ENCODE measurements at places on chromosomes 1 and 21.
A peak's percentile ranks its signal among the peaks of the same experiment; 100 is the strongest.

DNA sequence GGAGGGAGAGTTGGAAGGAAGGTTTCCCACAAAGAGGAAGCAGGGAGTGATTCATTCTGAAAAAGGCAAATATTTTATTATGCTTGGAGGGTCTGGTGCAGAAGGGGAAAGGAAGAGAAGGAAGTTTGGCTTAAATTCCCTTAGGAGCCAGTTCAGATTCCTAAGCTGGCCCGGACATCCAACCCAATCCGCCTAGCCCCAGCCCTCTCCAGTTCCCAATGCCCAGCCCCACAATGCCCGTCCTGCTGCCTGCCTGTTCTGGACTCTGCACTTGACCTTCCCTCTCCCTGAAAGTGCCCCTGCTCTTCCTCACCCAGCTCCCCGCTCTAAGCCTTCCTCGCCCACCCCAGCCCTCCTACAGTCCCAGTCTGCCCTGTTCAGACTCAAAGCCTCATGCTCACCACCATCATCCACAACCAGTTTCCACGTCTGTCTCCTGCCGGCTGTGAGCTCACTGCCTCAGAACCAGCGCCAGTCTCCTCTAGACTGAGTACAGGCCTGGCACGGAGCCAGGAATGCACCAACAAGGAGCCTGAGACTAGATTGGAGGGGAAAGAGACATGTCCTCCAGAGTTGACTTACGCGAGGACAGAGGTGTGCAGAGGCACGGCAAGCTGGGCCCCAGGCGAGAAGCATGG, 18.9 kb downstream of the CAPN2 start:
- peak; percentile 83 for DNase-seq

DNA sequence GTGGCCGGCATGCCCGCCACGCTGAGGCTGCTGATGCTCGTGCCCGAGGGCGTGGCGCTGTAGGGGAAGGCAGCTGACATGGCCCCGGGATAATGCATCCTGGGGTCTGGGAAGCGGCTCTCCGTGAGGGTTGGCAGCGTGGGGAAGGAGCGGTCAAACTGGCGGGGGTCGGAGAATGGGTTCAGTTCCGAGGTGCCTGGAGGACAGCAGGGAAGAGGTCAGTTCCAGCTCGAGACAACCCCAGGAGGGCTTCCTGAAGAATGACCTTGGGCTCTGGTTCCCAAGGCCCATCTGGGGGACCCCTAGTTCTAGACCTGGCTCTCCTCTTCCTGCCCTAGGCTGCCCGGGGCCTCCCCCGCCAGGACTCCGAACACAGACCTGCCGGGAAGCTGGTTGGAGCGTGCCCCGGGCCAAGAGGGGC, 27.6 kb downstream of the RUNX3 start:
- DNase-seq = no peak

- no peak for DNase-seq
Measured at GRCh38 chr1:89757532-89757931, 63.3 kb upstream of the LRRC8D start.

- no peak for DNase-seq
Measured at GRCh38 chr1:226107471-226108460, 45.2 kb downstream of the H3-3A start.

DNA sequence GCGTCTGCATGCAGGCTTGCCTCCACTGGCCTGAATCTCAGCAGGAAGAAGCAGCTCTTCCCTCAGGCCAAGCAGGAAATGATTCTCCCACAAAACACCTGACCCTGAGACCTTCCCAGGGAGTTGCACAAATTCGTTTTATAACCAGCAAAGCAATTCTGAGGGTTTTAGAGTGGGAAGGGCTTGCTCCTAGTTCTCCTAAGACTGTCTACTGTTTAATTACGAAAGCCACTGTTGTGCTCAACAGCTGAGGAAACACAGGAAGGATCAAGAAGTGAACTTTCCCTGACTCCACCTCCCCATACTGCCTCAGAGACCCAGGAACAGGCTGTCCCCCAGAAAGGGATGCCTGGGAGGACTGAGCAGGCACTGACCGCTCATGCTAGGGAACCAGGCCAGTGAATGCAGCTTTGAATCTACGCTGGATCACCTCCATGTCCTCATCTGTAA, 37.0 kb upstream of the PUM1 start:
- peak; percentile 66 for DNase-seq

GRCh38 chr1:193181536-193181935, 4.9 kb downstream of the B3GALT2 start:
- peak; percentile 59 for DNase-seq

GRCh38 chr21:28938726-28939125, 54.0 kb downstream of the LTN1 start:
- no peak for DNase-seq

DNA sequence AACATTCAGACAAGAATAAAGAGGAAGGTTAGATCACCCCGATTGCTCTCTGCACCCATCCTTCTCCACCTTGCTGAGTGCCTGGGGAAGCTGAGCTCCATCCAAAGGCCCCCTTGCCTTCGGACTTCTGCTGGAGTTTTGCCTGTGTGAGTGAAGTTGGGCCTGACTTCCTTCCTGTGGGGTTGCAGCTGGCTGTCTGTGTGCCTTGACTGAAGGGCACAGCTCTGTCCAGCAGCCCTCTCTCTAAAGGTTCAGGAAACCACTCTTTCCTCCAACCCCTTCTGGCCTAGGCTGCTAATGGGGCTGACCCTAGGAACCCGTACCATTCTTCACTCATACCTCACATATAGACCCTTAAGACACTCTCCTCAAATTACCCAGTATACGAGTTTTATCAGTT, 173.4 kb upstream of the HMCN1 start:
- DNase-seq = no peak

DNA sequence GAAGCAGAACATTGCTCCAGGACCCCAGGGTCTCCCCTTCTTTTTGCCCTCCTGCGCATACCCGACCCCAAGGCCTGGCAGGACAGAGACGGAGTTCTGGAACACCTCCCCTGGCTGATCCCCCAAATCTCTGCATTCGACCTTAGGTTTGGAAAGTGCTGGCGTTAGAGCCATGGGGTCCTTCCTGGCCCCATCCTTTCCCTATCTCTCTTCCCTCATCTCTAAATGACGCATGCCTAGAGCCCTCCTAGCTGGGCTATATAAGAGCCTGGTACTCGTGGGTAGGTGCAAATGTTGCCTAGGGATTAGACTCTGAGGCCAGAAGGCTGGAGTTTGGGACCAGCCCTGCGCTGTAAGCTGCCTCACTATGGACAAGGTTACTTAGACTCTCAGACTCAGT, 16.6 kb downstream of the SLC26A9 start:
- DNase-seq = no peak

DNA sequence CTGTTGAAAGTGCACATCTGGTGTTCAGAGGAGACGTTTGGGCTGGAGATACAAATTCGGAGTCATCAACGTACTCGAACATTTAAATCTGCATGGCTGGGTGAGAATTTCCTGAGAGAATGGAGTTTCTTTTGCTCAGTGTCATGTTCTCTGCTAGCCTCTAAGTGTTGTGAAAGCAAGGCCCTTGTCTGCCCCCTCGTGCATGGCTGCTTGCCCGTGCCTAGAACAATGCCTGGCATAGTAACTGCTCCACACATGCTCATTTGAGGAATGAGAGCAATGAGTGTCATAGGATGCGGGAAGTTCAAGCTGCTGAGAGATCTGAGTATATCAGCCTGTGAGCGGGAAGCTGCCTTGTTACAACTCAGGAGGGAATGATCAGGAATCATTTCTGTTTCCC, 171.1 kb upstream of the CSF3R start:
- no peak for DNase-seq

DNA sequence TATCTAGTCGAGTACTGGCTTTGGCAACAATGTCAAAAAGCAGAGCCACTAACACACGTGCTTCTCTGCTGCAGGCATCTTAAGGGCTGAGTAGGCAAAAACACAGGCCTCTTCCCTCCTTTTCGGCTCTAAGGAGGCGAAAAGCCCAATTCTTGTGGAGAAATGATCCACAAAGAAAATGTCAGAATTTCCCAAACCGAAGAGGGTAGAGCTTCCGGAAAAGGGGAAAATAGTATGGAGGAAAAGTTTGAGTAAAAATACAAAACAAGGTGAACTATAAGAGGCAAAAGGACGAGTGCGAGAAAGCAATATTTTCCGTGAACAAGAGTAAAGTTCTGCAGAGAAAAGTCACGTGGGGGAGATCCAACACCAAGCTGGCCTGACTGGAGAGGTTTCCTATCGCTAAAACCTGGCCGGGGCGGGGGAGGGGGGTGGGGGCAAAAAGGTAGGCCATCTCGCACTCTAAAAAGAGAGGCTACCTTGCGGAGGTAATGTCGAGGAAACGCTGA, 551 bp downstream of the ZRANB2 start:
- no peak for DNase-seq

DNA sequence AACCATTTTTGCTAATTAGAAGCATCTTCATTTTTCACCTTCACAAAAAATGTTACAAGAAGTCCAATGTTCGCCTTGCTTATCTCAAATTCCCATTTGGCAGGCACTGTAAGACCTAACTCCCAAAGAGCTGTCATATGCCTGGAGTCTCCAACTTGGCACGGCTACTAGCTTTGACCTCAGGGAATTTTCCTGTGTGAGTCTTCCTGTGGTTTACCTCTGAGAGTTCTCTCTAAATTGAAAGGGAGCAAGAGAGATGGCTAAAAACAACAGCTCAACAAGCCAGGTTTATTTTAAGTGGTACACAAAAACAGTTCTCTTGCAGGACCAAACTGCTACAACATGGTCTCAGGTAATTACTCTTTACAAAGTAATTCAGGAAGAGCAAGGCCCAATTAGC, 756.0 kb upstream of the ADGRL2 start:
- DNase-seq = peak; percentile 32

DNA sequence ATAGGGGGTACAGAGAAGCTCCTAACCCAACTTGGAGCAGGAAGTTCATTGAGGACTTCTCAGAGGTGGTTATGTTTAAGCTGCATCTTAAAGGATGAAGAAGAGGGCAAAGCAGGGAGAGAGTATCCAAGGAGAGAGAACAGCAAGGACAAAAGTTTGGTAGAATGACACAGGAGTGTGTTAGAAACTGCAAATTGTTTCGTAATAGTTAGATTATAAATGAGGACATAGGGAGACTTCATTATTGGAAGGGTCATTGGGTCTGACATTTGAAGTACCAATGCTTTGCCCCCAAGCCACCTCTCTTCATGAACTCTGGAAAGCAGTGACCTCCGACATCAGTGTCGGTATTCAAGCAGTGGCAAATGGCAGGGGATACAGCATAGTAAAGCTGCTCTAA, 209.6 kb upstream of the JUN start:
- no peak for DNase-seq

GRCh38 chr1:87330057-87330884, 1.6 kb downstream of the LMO4 start:
- DNase-seq = peak; percentile 34

GRCh38 chr1:232134365-232134764, 495.6 kb downstream of the SIPA1L2 start:
- no peak for DNase-seq

DNA sequence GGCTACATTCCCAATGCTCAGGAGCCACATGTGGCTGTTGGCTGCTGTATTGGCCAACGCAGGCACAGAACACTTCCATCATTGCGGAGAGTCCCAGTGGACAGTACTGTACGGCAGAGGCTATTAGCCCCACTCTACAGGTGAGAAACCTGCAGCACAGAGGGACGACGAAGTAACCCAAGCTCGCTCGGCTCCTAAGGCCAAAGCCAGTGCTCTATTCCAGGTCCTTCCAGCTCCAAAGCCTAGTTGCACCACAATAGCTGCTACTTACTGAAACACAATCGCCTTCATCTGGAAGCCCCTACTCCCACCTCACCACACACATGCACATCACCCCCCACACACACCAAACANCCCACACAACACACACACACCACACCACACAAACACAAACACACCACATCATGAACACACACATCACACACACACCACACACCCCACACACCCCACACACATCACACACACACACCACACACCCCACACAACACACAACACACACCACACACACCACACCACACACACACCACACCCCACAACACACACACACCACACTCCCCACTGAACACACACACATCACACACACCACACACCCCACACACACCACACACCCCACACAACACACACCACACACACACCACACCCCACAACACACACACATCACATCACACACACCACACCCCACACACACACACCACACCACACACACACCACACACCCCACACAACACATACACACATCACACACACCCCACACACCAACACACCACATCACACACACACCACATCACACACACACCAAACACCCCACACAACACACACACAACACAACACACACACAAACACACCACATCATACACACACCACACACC, 3.2 kb downstream of the LYPD8 start:
- no peak for DNase-seq

GRCh38 chr1:111471012-111471411, 2.8 kb upstream of the C1orf162 start:
- DNase-seq = no peak

GRCh38 chr1:3026581-3027391, 5.5 kb downstream of the ACTRT2 start:
- no peak for DNase-seq

GRCh38 chr1:38815903-38816627, 43.5 kb downstream of the RRAGC start:
- no peak for DNase-seq

DNA sequence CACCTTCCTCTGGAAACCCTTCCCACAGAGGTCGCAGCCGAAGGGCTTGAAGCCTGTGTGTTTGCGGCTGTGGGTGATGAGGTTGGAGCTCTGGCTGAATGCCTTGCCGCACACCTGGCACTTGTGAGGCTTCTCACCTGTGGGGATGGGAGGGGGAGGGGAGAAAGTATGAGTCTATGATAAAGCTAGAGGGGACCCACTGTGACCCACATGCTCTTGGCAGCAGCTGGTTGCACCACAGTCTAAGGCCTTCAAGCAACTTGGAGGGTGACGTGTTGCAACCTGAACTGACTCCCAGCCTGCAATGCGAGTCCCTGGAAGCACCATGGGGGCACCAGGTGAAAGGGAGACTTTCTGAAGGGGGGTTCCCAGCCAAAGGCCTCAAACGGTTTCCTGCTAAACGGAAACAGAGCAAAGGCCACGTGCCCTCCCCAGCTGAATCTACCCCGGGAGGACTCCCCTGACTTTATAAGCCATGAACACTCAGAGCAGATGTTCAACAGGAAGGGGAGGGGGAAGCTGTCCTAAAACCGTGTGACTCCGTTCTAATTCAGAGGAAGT, 10.6 kb downstream of the GFI1 start:
- no peak for DNase-seq
